ENCODE measurements at places on chromosomes 11 and 22.

DNA sequence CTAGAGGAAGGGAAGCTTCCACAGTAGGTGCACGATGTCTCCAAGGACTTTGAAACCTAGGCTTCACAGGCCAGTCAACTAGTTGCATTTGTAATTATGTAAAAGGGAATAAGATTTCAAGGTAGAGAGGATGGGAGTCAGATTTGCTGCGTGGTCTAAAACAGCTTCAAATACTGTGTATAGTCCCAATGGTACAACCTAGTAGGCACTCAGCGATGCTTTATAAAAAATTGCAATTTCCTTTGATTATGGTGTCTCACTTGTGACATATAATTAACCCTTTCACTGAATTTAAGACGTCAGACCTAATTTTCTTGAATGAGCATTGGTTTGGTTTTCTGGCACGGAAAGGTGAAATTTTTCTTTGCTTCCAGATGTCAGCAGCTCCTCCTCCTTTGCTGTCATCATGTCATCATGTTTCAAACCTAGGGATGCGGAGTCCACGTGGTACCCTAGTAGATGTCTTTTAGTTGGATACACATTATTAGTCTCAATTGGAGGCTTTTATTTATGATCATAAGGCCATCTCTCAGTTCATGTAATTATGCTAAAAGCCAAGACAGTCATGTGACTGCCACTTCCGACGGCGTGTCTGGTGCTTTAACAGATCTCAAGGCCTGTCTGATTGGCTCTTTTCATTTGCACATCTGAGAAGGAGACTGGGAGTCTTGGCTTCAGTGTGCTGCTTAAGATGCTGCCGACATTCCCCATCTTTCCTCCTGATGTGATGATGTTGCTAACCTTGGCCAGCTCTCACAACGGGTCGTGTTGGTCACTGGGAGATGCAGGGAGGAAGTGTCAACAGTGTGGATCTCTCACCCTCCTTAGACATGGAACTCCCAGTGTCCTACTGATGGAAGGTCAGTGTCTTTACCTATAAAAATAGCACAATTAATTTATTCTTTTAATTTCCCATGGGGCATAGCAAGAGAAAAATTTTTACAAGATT is 134.0 kb downstream of the HIPK3 start:
- no peak for DNase-seq

DNA sequence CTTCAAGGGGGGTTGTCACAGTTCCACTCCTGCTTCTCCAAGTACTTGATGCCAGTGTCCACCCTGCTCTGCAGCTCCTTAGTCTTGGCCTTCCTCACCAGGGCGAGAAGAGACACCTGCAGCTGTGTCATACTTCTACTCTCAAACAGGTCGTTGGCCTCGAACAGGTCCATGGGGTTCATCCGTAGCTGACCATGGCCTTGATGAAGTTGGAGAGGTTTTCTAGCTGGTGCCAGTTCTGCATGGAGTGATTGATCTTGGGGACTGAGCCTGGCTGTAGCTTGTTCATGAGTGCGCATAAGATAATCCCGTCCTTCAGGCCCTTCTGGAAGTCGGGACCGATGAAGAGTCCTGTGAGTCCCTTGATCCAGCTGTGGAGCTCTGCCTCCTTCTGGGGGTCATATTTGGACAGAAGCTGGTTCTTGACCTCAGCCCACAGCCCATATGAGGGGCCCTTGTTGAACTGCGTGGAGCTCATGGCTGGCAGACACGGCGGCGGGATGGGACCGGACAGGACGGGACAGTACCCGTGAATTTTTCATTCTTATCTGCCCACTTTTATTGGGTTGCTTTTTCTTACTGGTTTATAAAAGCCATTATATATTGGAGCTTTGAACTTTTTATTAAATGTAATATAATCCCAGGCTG is 33.4 kb upstream of the HORMAD2 start:
- DNase-seq: no peak

DNA sequence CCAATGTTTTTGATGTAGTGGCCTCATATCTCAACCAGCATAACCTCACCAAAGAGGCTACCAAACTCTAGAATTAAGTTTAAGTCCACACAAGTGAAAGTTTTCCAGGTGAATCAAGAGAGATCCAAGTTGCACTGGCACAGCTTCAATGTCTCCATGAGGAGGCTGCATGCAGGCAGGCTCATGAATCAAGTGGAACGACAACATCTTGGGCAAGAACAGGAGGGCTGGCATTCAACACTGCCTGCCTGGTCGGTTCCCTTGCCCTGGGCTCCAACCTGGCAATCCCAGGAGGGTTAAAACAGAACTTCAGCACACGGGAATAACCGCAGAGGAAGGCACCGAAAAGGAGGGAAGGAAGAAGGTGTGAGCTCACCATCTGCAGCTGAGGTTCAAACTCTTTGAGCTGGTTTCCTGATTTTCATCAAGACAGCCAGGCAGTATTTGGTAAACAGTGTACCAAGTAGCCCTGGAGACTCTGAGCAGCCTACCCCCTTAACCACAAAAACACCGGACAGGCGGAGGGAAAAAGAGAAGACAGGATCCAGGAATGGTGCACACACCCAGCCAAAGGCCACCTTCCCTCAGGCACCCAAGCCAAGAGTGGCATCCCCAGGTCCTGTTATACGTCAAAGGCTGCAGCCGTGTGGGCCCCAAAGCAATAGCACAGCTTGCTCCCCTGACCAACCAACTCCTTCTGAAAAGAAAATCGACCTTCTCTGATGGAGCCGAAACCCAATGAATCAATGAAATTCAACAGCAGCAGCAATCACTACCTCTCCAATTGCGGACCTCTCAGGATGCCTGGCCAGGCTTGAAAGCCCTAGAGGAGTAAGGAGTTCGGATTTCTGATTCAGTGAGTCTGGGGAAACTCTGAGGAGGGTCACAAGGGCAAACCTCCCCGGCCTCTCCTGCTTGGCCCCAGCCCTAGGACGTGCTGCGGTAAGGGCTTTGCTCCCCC is 1.3 kb downstream of the PACSIN2 start:
- DNase-seq: no peak

- no peak for DNase-seq
These were observed 28.0 kb downstream of the TPST2 start for GRCh38 chr22:26561756-26562417.

DNA sequence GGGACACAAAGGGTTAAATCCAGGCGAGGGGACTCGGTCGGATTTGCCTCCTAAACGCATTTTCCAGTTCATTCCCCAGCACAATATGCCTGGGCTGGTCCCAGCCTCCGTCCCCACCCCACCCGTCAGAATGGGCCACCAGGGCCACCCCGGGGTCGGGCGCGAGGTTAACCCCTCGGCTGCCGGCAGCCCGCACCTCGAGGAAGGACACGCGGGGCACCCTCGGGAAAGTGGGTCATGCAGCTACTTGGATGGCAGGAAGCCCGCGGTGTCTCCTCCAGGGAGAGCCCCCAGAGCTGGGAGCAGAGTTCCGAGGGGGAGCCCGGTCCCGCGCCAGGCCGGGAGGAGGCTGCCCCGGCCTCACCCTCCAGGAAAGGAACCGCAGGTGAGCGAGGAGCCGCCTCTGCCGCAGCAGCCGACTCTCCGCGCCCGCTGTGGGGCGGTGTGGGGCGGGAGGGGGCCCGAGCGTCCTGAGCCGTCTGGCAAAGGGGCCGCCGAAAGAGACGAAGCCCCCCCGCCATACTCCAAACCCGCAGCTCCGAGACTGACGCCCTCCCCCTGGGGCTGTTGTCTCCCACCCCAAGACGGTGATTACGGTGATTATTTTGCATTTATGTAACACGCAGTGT is 1.4 kb downstream of the NECTIN1 start:
- no peak for DNase-seq

Data from hippocampal formation (tissue), 2 donors.